ENCODE measurements at places on chromosomes 12 and 14. TPM values are rescaled to one million over a fixed set of nuclear protein-coding genes. Genes with fewer than 3 reads are reported as not detected.

GRCh38 chr12:69698769-69699540 lies at the start of gene BEST3:
Gene BEST3 (minus strand): TSS chr12:69699303. CDS start chr12:69697798, 1,505 bp downstream.
- DNase-seq = peak; percentile 64

Gene LTBP2
- 211 TPM for total RNA-seq

DNA sequence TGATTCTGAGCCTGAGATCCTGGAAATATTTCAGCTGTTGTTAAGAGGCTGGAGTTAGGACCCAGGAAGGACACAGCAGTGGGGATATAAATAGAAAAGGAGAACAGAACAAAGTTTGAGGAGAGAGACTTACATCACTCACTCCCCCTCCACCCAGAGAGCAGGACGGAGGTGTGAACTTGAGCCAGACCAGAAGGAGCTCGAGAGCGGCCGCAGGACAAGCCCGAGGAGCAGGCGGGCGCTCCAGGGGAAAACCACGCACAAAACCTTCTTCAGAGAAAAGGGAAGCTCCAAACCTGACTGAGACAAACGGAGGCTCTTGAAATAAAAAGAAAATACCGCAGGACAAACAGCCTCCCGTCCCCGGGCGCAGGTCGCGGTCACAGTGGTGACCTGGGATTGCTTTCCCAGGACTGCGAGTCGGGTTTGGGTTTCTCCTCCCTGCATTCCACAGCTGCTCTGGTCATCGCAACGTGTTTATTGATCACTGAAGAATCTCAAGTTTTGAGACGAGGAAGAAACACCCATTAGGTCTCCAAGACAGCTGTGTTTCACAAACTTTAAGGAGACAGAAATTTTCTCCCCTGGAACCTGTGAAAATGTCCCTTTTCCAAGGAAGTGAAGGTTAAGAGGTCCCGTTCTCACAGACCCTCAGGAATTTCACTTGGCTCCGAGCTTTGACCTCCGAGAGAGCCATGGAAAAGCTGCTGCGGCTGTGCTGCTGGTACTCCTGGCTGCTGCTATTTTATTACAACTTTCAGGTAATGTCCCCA lies at the start of gene ADGRD1:
Gene ADGRD1, plus strand, starts transcription at position 137 of the 773 bp plus-strand sequence. Its CDS starts 559 bp downstream, at position 696.
- peak; percentile 18 for DNase-seq

- DNase-seq = no peak
These were observed 235.5 kb upstream of the PDE3A start for GRCh38 chr12:20132818-20133217.

DNA sequence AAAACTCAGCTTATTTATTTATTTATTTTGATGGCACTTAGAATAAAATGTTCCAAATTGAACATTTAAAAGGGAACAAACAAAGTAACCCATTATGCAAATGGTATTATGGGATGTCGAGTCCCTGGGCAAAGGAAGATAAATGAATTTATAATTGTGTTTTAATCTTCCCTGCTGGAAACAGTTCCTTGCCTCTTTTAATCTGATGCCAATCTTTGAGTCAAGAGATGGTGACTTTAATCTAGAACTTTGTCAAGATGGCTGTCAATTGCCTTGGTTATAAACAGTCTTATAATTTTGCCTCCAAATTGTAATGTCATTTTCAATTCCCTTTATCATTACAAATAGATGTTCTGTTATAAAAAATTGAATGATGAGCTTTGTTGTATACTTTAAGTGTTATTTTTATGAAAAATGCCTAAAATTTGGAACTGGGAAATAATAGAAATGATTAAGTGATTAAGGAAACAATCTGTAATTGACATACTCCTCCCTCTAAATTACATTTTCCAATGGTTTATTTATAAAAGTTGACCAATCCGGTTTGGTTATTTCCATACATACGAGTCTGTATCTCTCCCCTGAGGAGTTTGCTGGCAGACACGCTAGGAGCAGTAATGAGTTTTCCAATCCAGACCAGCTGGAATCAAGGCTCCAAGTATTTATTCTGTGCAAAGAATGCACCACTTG lies 134.9 kb upstream of the FRMD6 start:
- DNase-seq = no peak

DNA sequence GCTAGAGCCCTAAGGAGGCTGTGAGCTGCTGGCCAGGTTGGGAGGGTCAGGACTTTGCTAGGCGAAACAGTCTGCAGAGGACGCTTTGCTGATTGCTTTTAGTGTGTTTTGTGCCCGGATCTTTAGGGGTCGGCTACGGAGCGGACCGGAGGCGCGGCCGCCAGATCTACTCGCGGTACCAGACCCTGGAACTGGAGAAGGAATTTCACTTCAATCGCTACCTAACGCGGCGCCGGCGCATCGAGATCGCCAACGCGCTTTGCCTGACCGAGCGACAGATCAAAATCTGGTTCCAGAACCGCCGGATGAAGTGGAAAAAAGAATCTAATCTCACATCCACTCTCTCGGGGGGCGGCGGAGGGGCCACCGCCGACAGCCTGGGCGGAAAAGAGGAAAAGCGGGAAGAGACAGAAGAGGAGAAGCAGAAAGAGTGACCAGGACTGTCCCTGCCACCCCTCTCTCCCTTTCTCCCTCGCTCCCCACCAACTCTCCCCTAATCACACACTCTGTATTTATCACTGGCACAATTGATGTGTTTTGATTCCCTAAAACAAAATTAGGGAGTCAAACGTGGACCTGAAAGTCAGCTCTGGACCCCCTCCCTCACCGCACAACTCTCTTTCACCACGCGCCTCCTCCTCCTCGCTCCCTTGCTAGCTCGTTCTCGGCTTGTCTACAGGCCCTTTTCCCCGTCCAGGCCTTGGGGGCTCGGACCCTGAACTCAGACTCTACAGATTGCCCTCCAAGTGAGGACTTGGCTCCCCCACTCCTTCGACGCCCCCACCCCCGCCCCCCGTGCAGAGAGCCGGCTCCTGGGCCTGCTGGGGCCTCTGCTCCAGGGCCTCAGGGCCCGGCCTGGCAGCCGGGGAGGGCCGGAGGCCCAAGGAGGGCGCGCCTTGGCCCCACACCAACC lies 1.5 kb downstream of the HOXC6 start:
- no peak for DNase-seq

Gene HOXC12
- total RNA-seq = 0.38 TPM

Gene DHRS2
- total RNA-seq = 2.4 TPM

GRCh38 chr12:101729842-101730241 lies 9.4 kb downstream of the SYCP3 start:
- no peak for DNase-seq

- peak; percentile 94 for DNase-seq
These were observed at the start of the genes C12orf57 and RNU7-1 for GRCh38 chr12:6943722-6944380. Gene C12orf57 (plus strand): TSS chr12:6944022. CDS start chr12:6944122, 100 bp downstream. Gene RNU7-1 (plus strand): TSS chr12:6943816.

DNA sequence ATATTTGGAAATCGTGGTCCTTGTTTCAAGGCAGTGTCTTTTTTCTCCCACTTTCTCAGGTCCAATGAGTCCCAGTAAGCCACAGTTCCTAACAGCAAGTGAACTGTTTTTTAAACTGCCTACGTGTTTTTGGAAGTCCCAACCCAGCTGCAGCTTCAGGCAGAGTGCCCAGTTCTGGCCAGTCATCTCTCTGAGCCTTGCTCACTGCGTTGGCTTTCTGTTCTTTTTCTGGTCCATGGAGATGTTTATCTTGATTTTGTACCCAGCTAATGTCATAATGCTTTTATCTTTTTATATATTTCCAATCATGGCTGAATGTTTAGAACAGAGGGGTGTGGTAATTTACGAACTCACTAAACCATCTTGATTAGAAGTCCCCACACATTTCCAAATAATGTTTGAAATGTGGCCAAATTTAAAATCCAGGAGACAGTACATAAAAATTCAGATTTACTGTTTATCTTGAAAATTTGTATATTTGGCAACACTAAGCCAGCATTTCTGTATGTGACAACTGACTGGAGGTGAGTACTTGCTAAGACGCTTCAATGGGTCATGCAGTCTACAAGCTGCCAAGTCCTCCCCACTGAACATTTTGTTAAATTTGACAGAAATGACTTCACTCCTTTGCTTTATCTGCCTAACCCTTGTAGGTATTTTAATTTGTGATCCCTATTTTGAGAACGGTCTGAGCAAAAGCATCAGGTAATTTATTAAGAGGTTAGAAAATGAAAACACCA lies 46.1 kb upstream of the OTOGL start:
- DNase-seq = peak; percentile 77
